COR-L47 (cell line): ENCODE measurements at places on chromosomes 6 and 20.
A peak's percentile ranks its signal among the peaks of the same experiment; 100 is the strongest.

DNA sequence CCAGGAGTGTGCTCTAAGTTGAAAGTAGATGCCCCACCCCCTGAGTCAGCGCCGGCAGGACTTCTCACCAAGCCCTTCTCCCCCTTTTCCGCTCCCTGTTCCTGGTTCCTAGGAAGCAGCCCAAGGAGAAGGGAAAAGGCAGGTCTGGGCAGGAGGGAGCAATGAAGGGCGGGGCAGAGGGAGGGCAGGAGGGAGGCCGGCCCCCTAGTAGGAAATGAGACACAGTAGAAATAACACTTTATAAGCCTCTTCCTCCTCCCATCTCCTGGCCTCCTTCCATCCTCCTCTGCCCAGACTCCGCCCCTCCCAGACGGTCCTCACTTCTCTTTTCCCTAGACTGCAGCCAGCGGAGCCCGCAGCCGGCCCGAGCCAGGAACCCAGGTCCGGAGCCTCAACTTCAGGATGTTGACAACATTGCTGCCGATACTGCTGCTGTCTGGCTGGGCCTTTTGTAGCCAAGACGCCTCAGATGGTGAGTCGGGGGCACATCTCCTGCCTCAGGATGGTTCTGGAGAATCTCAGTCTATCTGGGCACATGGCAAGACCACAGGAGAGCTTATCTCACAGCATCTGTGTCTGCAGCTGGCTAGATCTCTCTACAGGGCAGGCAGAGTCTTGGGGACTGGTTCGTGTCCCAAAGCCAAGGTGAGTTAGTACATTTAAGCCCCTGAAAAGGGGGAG lies at the start of gene PROCR:
PROCR (plus strand) TSS at position 320 of the 681 bp plus-strand sequence; CDS start at position 403, 83 bp downstream.
- DNase-seq, result peak; percentile 40

DNA sequence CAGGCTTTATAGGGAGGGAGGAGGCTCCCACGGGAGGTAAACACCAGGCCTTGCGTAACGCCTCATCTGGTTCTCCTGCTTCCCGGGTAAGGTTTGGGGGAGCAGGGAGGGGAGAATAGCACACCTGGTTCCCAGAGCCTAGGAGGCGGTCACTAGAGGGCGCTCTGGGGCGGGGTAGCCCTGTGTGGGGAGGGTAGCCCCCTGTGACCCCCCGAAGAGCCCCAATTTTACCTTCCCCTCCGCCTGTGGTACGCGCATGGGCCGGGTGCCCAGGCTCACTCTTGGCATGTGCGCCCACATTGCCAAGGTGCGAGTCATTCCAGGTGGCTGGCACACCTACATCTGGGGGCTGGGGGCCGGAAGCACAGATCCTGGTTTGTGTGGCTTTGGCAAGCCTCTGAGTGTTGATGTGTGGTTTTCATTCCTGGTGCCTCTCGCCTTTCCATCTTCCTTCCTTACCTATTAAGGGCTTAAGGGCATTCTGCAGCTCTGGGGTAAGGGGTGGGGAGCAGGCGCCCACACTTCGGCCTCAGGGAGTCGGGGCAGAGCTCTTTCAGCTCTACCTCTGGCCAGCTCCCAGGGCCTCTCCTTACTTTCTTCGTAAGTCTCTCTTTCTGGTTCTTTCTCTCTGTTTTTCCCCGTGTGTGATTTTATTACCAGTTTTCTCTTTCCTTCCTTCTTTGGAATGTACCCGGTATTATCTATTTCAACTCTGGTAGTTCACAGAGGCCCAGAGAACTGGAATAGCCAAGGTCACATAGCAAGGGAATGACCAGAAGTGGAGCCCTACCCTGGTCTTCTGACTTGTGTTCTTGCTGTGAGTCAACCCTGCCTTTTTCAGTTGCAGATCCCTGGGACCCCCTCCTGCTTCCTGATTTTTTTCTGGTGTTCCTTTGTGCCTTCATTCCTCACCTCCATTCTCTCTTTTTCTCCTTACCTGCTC lies 492 bp upstream of the RNF39 start:
- no peak for DNase-seq

DNA sequence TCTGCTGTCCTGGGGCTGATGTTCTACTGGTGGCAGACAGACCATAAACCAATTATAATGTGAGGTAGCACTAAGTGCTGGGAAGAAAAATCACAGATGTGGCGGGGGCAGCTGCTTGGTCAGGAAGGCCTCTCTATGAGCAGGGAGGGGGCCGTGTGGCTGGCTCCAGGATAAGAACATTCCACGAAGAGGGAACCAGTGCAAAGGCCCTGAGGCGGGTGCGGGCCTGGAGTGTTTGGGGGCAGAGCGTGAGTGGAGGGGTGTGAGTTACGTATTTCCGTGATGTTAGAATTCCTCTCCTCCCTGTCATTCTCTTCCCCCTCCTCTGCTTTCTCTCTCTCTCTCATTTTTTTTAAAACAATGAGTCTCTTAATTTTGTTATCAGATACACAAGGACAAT lies 67.2 kb downstream of the CEBPB start:
- no peak for DNase-seq

GRCh38 chr6:36110863-36111262 lies 19.4 kb upstream of the MAPK13 start:
- DNase-seq, result no peak

GRCh38 chr20:22966787-22967464 lies 68.2 kb upstream of the SSTR4 start:
- DNase-seq, result no peak

DNA sequence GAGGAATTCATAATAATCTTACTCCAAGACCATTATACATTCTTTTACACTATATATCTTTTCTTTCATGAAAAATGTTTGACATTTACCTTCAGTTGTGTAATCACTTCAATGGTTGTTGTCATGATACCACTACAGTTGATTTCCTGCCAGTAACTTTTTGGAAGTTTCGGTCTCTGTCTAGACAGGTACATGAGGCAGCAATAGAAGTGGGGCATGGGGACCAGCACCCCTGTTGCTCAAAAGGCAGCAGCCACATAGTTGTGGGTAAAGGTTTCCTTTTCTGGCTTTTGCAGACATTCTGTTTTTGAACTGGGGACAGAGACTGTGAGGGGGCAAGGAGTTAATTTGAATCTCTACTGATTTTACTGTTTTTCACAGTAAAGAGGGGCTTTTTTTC lies 14.1 kb downstream of the SAMD5 start:
- no peak for DNase-seq

- no peak for DNase-seq
Measured at GRCh38 chr20:37775200-37775599, 81.4 kb downstream of the CTNNBL1 start.

- DNase-seq, result no peak
Measured at GRCh38 chr6:107691062-107691751, 132.9 kb downstream of the SCML4 start.

DNA sequence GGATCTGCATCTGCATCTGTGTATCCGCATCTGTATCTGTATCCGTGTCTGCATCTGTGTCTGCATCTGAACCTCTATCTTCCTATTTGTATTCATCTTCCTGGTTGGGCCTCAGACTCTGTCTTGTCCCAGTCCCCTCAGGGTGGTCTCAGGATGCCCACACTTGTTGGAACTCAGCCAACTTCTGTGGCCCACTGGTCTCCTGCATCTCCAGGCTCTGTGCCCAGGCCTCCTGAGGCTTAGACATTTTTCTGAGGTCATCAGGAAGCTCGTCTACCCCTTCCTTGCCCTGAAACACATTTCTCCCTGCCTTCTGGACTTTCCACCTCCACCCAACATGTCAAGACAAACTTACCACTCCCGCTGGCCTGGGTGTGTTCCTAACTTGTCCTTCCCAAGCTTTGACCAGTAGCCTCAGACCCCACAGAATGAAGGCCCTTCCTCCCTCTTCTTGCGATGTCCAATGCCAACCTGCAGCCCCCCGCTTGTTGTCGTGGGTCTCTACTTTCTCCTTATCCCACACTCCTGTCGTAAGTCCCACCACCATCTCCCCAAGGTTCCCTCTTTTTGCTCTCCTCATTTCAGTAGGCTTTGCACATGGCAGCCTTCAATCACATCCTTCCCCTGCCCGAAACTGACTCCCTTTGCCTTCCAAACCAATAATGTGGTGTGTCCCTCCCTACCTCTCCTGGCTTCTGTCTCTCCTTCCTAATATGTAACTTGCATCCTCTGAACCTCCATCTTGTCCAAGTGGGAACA lies 176.5 kb downstream of the DLL1 start:
- no peak for DNase-seq

DNA sequence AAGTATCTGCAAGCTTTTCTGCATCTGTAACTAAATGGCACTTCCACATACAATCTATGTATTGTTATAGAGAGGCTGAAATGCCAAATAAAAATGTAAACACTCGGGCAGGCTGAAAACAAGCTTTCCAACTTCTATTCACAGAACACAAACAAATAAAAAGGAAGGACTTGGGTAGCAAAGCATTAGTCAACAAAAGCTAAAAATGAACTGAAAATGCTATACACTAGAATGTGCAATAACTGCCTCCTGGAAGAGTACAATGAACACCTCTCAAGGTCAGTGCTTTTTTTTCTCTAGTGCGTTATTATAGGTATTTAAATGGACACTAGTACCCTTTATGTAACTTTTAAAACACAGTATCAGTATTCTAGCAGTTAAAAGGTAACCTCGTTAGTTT lies 31.4 kb downstream of the STK38 start:
- DNase-seq, result no peak

GRCh38 chr6:122180132-122180531 lies 219.3 kb upstream of the HSF2 start:
- no peak for DNase-seq

DNA sequence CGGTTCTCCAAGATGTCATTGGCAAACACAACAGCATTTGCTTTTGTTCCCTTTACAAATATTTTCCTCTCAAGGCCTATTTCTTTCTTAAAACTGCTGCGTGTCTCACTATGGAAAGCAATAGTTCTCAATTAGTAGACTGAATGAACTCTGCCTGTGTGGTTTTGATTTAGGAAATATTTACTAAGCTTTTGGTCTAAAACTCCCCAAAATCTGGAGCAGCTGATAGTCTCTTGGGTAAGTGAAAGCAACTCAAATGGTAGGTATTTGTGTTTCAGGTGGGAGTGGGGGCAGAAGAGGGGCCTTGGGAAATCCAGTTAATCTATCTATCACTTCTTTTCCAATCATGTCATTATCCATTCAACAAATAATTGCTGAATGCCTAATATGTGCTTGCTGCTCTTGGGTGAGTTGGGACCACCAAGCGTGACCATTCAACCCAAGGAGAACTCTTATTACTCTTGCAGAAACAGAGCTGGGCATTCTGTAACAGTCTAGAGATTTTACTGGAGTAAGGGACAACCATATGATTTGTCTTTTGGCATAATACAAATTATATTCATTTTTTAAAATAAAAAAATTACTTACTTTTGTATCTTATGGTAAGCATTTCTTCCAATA lies 33.2 kb upstream of the ADTRP start:
- no peak for DNase-seq
